ENCODE measurements at places on chromosomes 4 and X. TPM values are rescaled to one million over a fixed set of nuclear protein-coding genes. Genes with fewer than 3 reads are reported as not detected.

DNA sequence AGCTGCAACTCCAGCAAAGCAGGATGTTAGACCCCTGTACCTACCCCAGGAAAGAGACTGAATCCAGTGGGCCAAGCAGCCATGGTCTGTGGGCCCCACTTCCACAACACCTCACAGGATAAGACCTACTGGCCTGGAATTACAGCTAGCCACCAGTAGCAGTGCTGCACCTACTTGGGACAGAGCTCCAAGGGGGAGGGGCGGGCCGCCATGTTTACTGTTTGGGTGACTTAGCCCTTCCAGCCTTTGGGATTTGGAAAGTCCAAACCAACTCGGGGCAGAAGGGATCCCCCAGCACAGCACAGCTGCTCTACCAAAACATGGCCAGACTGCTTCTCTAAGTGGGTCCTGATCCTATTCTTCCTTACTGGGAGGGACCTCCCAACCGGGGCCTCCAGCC, 9.1 kb upstream of the TMSB15B start:
- DNase-seq = no peak

- no peak for DNase-seq
Observed at GRCh38 chr4:147837854-147838253, 106.0 kb downstream of the ARHGAP10 start.

GRCh38 chr4:121740796-121741409, 24.1 kb downstream of the SMIM43 start:
- no peak for DNase-seq

DNA sequence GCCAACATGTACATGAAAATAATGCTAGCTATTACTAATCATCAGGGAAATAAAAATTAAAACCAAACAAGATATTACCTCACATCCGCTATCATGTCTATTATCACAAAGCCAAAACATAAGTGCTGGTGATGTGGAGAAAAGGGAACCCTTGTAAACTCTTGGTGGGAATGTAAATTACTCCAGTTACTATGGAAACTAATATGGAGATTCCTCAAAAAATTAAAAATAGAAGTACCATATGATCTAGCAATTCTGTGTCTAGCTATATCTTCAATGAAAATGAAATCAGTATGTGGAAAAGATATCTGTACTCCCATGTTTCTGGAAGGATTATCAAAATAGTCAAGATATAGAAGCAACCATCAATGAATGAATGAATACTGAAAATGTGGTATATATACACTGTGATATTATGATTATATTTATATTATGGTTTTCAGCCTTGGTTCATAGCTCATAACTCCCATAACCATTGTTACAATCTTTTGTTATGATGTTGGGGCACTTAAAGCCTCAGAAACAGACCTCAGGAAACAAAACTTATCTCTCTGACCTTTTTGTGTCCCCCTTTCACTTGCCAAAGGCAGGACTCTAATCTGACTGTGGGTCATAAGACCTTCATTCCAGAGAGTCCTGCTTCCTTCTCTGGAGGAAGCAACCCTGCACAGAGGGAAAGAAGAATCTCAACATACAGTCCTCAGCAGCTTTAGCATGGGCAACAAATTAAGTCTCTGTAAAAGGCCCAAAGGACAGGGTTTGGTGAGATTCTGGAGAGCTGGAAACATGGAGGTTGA, 933.2 kb downstream of the ADGRL3 start:
- DNase-seq = no peak

DNA sequence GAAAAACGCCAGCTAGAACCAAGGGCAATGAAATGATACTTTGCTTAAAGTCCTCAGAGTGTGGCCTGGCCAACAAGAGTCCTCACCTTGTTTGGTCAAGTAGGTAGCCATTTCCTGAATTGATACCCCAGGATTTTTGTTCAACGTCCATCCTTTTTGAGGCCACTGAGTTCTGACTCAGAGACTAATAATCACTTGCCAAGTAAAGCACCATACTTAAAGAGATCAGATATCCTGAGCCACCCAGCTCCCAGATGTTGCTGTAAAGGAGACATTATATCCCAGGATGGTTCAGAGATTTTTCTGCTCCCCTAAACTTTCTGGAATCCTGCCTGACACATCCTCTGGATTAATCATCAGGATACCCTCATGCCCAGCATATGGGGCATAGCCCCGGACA, 190.9 kb downstream of the RAP1GDS1 start:
- DNase-seq = peak; percentile 72

- DNase-seq = no peak
Observed at GRCh38 chr4:75557696-75558095, 1.8 kb downstream of the ODAPH start.

GRCh38 chrX:45758319-45758718, 557.6 kb upstream of the DIPK2B start:
- peak; percentile 98 for DNase-seq

- DNase-seq = no peak
Observed at GRCh38 chrX:7568597-7568996, 274.4 kb upstream of the VCX start.

DNA sequence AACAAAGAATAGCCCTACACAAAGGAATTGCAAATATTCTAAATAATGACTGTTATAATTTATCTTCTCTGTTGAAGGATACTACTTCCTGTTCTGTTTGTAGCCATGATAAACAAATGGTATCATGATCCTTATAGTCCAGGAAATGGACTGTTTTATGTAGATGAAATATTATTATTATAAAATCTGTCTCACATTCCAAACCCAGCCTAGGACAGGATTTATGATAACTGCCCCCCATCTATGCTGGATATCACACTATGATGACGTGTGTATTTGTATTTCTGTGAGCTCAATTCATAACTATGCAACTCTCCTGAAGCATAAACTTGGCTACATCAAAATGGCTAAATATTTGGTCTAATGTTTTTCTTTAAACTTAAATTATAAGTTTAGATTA, 21.3 kb downstream of the DMD start:
- DNase-seq = no peak

GRCh38 chr4:116469582-116469981, 615.8 kb downstream of the TRAM1L1 start:
- DNase-seq = no peak

- no peak for DNase-seq
Observed at GRCh38 chrX:111661241-111661640, 19.7 kb upstream of the ALG13 start.

DNA sequence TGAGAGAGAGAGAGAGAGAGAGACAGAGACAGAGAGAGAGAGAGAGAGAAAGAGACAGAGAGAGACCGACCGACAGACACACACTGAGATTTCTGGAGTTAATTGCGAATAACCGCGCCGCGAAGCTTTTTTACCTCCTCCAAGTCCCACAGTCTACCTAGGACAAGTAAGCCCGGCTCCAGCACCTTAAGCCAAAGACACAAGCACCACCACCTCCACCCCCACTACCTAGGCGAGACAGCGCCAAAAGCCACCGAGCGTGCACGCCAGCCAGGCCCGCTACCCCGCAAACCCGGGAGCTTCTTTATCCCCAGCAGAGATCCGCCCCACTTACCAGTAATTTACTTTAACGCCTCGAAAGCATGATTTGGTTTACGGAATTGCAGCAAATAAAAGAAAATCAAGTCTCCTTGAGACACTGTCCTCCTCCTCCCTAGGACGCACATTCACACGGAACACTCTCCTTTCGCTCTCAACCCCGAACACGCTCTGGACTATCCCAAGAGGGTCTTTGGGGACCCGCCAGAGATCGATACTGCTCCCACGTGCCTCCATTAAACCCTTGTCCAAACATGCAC, 649.6 kb upstream of the DIPK2B start:
- DNase-seq = peak; percentile 20

DNA sequence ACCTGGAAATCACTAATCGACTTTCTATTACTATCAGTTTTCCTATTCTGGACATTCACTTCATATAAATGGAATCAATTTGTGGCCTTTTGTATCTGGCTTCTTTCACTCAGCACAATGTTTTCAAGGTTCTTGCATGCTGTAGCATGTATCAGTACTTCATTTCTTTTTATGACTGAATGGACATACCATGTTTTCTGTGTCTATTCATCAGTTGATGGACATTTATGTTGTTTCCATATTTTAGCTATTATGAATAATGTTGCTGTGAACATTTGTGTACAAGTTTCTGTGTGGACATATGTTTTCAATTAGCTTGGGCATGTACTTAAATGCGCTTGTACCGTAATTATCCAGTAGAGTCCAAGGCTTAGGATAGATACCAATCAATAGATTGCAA, 19.9 kb upstream of the RELL1 start:
- DNase-seq = no peak

DNA sequence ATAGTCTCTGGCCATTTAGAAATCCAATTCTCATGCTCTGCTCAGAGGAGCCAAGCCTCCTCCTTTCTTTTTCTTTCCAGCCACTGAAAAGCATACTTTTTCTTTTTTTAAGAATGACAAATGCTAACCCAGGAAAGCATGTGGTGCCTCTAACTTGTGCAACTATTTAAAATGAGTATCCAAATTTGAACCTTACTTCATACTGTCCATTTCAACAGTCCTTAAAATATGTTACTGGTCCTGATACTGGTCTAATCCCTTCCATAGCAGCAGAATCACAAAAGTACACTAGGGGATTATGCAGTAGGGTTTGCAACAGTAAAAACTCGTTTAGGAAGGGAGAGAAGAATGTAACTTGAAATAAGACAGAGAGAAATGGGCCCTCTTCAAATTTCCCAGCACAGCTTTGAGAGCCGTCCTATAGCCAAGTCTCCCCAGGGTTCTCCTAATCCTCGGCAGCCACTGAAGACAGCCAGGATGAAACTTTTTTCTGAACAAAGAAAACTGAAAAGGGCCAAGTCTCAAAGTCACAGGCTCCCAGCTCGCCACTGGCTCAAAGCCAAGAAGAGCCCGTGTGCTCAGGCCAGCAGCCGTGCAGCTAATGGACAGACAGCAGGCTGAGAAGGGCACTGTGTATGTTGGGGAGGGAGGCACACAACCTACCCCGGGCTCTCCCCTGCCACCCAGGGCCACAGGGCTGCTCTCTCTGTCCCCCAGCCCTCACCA, 39.5 kb downstream of the GPC4 start:
- no peak for DNase-seq

DNA sequence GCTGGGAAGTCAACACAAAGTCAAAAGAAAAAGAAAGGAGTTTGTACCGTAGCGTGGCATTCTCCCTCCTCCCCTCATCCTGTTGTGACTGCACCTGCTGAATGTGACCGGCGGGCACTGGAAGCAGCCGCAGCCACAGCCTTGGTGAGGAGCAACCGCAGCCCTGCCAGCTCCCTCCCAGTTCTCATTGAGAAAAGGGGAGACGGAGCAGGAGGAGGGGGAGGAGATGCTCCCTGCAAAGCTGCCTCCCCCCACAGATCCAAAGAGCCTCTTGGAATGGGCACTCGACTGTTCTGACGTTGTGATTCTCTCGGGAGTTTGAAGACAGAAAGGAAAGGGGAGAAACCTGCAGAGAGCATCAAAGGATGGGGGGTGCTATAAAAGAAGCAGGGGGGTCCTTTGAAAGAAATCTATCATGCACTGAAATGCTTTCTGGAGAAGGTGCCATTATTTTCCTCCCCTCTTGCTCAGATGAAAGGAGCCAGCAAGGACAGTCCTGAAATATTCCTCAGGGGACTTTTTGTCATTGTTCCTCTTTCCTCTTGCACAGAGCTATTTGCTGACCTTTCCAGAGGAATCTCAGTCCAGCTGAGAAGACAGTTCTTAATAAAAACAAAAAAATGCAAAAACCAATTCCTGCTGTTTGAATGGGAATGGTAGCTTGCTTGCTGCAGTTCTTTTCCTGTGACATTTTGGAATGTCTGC, 429.7 kb downstream of the MAPK10 start:
- no peak for DNase-seq

DNA sequence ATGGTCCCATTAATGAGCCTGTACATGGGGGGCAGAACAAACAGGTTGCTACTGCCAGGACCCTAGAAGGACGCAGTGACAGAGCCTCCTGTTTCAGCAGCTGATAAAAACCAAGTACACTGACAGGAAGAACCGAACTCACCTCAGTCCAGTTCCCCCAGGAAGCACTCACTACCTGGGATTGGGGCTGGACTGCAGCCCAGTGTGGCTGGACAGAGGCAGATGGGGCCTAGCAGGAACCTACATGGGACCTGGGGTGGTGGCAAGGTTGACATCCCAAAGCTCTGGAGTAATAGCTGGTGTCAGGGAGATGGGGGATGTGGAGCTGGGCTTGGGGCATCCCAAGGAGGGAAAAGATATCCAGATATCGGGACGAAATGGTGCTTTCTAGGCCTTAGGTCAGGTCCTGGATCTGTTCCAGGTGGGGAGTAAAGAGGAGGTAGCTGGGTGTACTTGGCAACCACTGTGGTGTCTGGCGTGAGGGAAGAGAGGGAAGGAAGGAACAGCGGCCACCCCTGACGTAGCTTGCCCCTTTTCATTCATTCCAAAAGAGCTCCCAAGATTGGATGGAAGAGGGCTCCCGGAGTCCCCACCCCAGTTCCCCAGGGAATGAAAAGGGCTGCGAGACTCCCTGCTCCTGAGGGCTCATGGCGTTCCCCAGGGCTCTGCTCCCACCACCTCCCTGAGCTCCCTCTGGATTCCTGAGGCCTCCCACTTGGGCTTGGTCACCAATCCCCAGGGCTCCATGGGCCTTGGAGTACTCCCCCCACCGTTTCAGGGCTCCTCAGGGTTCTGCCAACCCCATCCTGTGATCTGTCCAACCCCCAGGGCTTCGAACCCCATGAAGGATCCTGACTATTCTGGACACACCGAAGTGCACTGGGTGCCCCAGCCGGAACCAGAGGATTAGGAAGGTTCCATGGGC, 4.5 kb downstream of the EMD start:
- DNase-seq = no peak

DNA sequence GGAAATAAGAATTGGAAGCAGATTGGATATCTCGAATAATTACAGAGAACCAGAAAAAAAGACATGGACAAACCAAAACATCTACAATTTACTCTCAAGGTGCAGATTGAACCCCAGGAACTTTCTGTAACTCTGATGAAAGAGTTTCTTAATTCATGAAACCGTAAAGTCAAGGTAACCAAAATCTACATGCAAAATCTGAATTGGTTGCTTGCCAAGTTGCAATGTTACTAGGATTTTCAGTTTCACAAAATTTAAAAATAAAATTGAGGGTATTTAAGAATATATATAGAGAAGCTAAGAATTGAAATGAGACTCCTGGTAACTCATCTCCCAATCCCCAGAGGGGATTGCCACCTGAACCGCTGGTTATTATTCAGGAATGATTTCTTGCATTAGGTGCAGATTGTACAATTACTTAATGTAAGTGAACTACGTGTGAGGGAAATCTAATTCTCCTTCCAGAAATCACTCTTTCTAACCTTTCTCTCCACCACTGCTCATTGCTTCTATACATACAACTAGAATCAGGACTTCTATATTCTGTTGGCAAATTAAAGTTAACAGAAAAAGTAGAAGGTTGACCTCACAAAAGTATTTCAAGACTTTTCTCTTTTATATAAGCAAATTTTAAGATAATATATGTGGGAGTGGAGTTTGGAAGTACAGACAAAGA, 221.5 kb upstream of the NDST4 start:
- DNase-seq = no peak

GRCh38 chrX:40530509-40530908, 50.3 kb upstream of the ATP6AP2 start:
- DNase-seq = no peak

GRCh38 chrX:46811121-46811520, 25.7 kb upstream of the RP2 start:
- peak; percentile 32 for DNase-seq

Gene COL25A1
- total RNA-seq = not detected

Gene CT45A3
- total RNA-seq = not detected

Gene SSX3
- total RNA-seq = not detected

Gene IQCM
- not detected for total RNA-seq
